Posterior cingulate gyrus (tissue), 11 donors: ENCODE measurements at places on chromosomes 11 and 22.
A peak's percentile ranks its signal among the peaks of the same experiment; 100 is the strongest.

- no peak for DNase-seq
Observed at GRCh38 chr22:29208502-29208862, 2.8 kb downstream of the EMID1 start.

- no peak for DNase-seq
Observed at GRCh38 chr11:126628450-126628789, 272.9 kb downstream of the ST3GAL4 start.

- DNase-seq = peak; percentile 84
Observed at GRCh38 chr22:36506637-36507517, at the start of gene FOXRED2. FOXRED2 (minus strand) TSS chr22:36507040; CDS start chr22:36506422, 618 bp downstream.

DNA sequence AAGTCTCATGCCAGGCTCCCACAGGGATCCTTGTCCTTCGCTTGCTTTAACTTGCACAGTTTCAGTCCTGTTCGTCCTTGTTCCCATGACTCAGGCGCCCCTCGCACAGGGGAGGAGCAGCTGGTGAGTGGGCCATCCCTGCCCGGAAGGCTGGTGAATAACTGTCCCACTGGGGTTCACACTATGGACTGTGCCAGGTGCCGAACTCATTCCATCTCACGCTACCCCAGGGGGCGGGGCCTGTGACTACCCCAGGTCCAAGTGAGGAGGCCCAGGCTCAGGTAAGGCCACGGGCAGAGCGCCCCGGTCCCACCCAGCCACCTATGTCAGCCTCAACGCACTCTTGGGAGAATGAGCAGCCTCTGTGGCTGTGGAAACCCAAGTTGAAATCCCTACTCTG is 7.2 kb upstream of the CARD10 start:
- DNase-seq = no peak

DNA sequence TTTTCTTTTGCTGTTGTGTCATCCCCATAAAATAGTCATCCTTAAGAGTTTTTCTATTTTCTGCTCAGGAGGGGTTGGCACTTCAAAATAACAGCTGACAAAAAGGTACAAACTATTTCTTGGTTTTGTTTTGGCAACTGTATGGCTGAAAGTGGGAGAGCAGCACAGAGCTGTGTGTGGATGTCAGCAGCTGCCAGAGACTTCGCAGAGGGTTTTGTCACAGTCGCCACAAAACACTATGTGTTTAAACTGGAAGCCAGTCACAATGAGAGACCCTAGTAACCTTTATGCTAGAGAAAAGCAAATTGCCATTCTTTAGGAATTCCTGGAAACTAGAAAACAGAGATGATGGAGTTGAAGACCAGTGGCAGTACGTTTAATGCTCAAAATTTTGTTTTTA is 189.6 kb upstream of the CCDC90B start:
- DNase-seq = no peak

GRCh38 chr11:5596607-5597201 is at the start of gene TRIM6:
TRIM6 (plus strand) TSS chr11:5596637; CDS start chr11:5596898, 261 bp downstream.
- no peak for DNase-seq

DNA sequence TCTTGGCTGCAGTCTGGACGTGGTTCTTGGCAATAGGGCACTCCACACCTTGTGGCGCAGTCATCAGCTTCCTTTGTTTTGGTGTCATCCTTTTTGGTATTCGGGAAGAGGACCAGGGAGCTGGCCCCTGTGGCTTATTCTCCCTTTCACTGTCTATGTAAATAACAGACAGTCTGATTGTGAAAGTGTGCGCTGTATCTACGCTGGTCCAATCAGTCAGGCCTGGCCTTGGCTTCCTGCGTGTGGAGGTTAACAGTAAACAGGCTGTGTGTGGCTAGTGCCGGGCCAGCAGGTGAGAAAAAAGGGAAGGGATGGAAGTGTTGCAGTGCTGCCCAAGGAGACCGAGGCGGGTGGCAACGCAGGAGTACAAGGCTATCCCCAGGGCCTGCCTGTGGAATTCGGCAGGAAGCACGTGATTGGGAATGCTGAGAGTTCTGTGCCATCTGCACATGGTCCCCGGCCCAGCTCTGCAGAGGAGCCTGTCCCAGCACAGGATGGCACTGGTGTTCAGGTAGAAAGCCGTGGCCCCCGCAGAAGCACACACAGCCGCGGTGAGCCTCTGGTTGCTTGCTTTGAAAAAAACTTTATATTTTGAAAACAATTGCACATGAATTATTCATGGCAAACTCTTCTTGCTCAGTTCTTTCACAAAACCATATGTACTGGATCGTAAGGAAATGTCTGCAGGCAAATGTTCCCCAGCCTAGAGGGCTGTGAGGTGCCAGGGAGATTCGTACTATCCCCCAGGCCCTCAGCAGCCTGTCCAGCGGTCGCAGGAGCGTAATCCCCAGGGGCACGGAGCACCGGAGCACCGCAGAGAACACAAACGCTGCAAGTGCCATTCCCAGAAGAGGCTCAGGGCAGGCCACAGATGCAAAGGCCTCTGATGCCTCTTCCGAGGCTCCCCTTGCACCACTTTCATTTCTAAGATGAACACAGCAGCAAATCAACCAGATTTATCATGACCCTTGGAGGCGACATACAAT is 174.5 kb downstream of the EFCAB6 start:
- no peak for DNase-seq

- no peak for DNase-seq
Observed at GRCh38 chr11:44608651-44608990, 43.2 kb downstream of the CD82 start.

GRCh38 chr11:13140028-13140870 is 131.1 kb downstream of the RASSF10 start:
- DNase-seq = no peak

DNA sequence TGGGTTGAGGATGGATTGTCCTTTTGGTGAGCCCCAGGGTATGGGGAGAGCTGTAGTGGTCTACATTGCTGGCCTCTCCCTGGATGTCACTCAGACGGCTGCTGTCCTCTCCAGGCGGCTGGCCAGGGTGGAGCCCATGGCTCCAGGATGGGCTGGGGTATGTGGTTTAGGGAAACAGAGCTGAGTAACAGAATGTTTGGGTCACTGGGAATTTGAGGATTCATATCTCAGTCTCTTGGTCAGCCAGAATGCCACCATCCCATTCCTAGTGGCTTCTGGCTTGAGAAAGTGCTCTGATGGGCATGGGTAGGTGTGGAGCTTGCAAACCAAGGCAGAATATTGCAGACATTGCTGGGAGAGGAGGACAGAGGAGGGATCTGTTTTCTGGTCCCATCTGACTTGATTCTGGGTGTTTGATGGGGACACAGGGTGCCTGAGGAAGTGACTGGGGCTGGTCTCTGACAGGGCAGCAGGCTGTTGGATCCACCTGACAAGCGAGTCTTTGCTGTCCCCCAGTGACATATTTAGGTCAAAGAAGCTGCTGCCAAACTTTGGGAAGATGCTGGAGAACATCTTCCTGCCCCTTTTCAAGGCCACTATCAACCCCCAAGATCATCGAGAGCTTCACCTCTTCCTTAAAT is 41.4 kb downstream of the AMPD3 start:
- DNase-seq = no peak

- peak; percentile 72 for DNase-seq
Observed at GRCh38 chr11:63931876-63932275, 6.9 kb upstream of the NAA40 start.

- peak; percentile 92 for DNase-seq
Observed at GRCh38 chr11:61129639-61130523, 27.6 kb downstream of the CD5 start.

DNA sequence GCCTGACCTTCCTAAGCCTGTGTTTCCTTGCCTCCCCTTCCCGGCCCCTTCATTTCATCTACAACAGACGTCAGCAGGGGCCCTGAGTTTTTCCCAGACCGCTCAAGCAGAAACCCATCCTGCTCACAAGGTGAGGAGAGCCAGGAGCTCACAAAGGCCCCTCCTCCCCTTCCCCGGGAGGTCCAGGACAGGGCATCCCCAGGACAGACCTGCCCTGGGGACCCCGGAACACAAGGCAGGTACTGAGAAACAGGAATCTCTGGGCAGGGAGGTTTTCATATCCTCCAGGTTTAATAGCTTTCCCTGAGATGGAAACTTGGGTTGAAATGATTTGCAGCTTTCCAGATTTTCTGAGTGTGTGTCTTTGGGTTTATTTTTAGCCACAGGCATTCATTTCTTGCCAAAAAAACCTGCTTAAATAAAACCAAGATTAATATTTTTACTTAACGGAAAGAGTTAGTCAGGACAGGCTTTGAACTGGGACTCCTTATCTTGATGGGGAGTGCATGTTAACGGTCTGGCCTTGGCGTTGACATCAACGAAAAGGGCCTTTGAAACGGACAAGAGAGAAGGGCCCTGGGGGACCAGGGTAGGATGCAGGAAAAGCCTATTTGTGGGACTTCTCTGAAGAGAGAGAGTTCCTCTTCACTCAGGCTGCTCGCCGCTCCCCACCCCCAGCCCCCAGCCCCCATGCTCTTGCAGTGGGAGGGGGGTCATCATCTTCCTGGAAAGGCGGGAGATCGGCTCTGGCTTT is 38.5 kb downstream of the TIMP3 start:
- DNase-seq = no peak

GRCh38 chr11:17552041-17552355 is 4.9 kb downstream of the OTOG start:
- no peak for DNase-seq

- DNase-seq = no peak
Observed at GRCh38 chr11:64885367-64886286, 7.2 kb upstream of the EHD1 start.

GRCh38 chr22:20618488-20618887 is 111.1 kb downstream of the MED15 start:
- no peak for DNase-seq

DNA sequence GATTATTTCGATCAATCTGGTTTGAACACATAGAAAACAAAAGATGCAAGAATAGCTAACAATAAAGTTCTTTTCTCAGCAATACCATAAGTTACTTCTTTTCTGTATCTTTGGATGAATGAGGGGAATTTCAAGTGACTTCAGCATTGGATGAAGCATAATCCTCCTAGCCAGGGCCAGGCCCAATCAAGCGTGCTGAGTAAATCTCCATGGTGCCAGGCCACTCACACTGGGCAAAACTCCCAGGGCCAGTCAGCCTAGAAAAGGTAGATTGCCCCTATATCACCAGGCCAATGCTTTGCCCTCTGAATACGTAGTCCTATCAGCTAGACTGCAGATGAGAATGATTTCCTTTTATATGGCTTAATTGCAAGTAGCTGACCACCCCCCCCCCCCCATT is 6.0 kb downstream of the CNTF start:
- DNase-seq = no peak

DNA sequence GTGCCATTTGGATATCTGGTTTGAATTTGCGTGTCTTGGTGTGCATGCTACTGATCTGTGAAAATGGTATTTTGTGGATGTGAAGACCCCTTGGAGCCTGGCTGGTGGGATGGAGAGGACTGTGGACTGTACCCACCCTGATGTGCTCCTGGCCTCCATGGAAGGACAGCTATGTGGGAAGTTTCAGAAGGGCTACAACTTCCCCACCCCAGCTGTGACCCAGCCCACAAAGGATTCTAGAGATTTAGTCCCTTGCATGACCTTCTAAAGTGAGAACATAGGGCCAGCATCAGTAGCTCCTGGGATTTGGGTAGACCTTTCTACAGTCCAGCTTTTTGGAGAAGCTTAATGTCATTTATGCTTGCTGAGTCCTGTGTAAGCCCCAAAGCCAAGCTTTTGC is 173.4 kb downstream of the BCR start:
- DNase-seq = no peak

GRCh38 chr11:126512741-126513715 is 157.5 kb downstream of the ST3GAL4 start:
- DNase-seq = no peak

GRCh38 chr11:106989078-106989455 is 29.2 kb downstream of the GUCY1A2 start:
- no peak for DNase-seq

- no peak for DNase-seq
Observed at GRCh38 chr22:31308181-31308580, 15.9 kb upstream of the PIK3IP1 start.
